ENCODE measurements at places on chromosomes 5 and 9.

DNA sequence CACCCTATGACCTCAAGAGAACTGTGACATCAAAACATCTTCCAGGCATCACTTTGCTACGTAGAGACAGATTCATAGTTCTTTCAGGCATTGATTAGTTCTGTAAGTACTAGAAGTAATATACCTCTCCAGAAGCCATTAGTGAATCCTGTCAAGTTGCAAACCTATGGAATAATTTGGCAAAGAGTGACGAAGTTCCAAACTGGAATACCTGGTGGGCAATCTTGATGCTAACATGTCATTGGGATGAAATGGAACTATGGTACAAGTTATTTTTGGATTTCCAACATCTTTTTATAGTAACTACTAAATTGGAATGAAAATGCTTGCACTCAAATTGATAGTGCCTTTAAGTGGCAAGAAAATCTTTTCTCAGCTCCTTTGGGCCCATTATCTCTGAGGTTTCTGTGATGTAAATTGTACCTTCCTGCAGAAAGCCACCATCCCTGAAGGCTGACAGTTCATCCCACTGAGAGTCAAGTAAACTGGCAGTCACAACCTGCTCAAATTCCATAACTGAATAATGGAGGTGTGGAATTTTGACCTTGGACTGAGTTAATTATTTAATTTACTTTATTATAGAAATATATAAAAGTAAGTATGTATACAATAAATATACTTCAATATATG is 435.5 kb downstream of the DTWD2 start:
- DNase-seq, result no peak

DNA sequence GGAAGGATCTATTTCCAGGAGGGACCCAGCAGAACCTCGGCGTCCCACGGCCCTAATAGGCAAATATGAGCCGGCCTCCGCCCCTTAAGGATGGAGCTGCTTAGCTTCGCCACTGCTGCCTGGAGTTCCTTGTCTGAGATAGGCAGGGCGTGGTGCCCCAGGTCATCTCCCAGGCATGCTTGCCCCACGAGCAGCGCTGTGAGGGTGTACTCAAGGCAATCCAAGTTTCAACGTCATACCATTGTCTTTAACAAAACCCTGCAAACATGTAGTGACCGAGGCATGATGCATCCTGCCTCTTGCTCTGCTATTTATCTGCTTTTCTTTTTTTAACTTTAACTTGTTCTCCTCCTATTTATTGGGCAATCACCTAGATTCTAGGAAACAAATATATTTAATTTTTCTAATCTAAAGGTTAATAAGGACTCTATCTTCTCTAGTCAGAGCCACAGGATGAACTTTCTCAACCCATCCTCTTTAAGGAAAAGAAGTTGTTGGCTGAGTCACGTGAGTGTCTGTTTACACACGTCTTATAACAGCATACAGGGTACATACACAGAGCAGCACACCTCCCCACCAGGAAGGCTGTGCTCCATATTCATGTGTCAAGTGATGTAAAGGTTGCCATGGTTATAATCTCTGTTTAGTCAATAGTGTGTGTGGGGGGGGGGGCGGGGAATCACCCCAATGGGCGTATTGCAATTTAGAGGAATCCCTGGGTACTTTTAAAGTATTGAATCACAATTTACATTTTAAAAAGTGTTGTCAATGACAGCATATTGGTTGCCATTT is 27.3 kb upstream of the ZSWIM6 start:
- no peak for DNase-seq

GRCh38 chr9:112218908-112219307 is 43.8 kb upstream of the SUSD1 start:
- DNase-seq, result no peak

- no peak for DNase-seq
Observed at GRCh38 chr5:172834415-172835289, 601 bp downstream of the ERGIC1 start.

- no peak for DNase-seq
Observed at GRCh38 chr9:85137696-85138095, 468.2 kb downstream of the NTRK2 start.

All from NCI-H1417 treated with DMSO at 0.1 percent for 48 hours (cell line).